ENCODE measurements at places on chromosomes 16 and 17. TPM values are rescaled to one million over a fixed set of nuclear protein-coding genes. Genes with fewer than 3 reads are reported as not detected.

DNA sequence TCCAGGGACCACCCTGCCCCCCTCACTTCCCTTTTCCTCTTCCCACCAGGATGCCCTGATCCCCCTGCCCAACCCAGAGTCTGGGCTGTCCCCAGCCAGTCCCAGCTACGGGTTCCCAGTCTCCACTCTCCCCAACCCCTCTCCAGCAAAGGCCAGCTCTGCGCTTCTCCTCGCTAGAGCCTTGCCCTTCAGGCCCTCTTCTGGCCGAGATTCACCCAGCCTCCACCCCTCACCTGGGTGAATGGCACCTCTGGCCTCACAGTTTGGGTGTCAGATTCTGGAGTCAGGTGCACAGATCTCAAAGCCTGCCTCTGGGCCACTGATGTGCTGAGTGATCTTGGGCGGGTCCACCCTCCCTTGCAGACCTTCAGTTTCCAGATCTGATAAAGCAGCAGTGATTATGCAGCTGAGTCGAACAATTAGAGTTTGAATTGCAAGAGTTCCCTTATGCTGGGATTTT is 185.6 kb upstream of the TNRC6C start:
- DNase-seq: no peak

Gene KRTAP9-8
- total RNA-seq: not detected

GRCh38 chr17:66373079-66373478 is 70.7 kb downstream of the PRKCA start:
- DNase-seq: no peak

DNA sequence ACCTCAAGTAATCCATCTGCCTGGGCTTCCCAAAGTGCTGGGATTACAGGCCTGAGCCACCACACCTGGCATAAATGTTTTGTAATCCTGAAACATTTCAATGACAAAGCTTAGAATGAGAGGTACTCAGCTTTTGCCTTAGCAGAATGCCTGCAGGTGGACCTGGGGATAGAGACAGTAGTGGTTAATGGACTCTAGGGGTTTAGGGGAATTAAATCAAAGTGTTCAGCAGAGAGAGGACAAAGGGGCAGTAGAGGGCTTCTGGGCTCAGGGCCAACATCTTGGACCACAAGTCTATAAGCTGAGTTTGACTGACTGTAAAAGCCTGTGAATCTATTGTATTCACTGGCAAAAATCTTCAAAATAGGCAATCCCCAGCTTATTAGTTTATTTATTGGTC is 36.0 kb upstream of the MED13 start:
- DNase-seq: no peak

Gene STARD3
- 55.5 TPM for total RNA-seq

Gene CDRT15
- total RNA-seq: not detected

DNA sequence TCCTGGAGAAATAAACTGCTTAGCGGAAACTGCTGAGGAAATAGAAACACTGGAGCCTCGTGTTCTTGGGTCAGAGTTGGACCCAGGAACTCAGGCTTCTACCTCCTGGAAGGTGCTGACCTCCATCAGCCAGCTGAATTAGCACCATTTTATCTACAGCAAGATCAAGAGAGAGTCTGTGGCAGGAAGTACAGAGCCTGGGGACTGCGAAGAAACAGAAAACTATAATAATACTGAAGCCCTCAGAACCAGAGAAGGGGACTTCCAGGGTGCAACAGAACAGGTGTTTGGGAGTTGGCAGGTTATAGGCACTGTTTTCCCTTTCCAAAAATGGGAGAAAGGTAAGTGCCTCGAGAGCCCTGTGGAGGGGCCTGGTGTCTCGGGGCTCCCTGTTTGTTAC is 379.7 kb downstream of the CA10 start:
- no peak for DNase-seq

DNA sequence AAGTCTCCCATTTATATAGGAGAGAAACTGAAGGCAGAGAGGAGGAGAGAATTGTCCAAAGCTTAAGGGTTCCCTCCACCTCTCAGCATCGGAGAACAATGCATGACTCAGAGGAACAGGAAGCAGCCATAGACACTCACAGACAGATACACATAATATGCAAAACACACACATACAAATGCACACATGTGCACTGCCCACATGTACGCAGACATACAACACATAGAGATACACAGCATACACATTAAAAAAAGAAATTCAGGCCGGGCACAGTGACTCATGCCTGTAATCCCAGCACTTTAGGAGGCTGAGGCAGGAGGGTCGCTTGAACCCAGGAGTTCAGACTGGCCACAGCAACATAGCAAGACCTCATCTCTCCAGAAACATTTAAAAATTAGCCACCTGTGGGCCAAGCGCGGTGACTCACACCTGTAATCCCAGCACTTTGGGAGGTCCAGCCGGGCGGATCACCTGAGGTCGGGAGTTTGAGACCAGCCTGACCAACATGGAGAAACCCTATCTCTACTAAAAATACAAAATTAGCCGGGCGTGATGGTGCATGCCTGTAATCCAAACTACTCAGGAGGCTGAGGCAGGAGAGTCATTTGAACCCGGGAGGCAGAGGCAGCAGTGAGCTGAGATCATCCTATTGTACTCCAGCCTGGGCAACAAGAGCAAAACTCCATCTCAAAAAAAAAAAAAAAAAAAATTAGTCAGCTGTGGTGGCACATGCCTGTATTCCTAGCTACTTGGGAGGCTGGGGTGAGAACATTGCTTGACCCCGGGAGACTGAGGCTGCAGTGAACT is 11.3 kb downstream of the ERAL1 start:
- no peak for DNase-seq

DNA sequence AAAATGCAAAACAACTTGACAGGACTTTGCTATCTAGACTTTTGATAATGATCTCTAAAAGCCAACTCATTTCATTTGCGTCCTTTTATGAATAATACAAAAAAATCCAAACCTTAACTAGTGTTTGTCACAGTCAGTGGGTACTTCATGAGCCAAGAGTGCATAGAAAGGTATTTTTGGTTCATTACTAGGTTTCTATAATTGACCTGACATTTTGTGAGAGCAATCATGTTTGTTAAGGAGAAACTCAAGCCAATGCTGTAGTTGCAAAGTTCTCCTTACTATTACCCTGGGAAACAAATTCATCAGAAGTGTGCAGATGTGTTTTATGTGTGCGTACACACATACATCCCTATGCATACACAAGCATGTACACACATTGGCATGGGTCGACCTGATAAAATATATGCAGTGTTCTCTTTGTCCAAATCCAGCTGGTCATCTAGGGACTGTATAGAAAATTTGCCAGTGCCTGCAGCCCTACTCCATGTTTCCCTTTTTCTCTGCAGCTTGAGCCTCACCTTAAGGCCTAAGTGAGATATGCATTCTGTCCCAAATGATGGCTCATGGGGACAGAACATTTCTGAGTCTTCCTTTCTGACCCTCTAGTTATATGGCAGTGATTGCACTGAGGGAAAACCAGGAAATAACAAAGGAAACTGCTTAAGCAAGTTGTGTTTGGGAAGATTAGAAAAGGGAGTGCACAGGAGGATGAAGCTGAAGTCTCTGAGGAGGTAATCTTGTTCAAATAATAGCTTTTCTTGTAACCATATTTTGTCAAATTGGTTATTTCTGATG is 128.1 kb downstream of the CDH13 start:
- no peak for DNase-seq

DNA sequence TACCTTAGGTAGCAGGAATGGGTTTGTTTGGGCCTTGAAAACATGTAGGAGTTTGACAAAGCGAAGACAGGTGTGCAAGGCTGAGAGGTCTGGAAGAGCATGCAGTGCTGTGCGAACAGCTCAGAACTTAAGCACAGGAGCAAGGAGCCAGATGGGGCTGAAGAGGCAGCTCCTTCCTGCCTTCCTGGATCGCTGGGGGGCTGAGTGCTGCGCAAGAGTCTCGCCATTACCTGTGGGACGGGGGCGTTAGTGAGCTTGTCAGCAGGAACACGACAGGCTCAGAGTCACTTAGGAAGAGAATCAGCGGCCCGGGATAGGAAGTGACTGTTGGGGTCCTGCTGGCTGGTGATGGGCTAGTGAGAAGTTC is 464 bp upstream of the MRM1 start:
- no peak for DNase-seq

DNA sequence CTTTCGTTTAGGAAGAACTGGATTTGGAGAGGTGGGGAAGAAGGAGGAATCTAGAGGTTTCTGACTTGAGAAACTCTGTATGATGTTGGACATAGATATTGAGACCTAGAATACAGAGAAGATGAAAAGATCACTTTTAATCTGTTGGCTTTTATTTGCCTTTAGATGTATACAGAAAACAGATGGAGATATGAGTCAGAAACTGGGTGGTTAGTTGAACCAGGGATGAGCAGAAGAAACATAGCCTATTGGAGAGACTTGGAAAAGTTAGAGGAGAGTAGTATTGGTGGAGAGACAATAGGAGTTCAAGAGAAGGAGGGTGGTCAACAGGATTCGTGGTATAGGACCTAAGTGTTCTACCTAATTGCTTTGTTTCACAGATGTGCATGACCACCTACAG is 5.1 kb downstream of the PHAF1 start:
- no peak for DNase-seq

- DNase-seq: no peak
These were observed 52.2 kb downstream of the KATNIP start for GRCh38 chr16:27602103-27602502.

DNA sequence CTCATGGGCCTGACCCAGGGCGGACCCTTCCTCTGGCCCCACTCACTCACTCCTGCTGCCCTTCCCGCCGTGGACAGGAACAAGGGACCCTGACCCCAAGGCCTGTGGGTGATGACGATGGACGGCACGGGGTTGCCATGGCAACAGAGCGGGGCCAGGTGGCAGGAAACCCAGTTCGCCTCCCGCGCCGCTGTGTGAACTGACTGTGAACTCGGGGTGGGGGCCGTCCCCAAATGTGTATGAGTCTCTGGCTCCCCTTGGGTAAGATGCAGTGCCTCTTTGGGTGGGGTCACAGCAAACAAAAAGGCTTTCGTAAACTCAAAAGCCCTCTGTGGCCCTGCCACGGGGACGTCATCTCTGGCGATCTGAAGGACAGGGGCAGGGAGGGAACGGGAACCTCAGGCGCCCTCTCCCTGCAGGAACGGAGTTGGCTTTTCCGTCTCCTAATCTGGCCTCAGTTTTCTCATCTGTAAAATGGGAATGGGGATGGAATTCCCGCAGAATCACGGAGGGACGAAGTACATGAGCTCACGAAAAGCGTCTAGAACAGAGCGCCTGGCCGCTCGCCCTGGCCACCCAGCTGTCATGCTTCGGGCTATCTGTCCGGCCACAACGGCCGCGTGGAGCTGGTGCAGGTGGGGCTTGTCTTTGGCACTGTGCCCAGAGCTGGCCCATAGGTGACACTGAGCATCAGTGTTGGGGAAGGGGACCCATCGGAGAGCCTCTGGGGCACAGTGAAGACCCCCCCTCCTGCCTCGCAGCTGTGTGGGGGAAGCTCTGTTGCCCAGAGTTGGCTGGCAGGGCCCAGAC is 44.9 kb upstream of the PABPN1L start:
- DNase-seq: no peak

Gene SHMT1
- 5.8 TPM for total RNA-seq
